Umbilical cord (tissue), 2 donors: ENCODE measurements at places on chromosomes 2 and 18.
A peak's percentile ranks its signal among the peaks of the same experiment; 100 is the strongest.

DNA sequence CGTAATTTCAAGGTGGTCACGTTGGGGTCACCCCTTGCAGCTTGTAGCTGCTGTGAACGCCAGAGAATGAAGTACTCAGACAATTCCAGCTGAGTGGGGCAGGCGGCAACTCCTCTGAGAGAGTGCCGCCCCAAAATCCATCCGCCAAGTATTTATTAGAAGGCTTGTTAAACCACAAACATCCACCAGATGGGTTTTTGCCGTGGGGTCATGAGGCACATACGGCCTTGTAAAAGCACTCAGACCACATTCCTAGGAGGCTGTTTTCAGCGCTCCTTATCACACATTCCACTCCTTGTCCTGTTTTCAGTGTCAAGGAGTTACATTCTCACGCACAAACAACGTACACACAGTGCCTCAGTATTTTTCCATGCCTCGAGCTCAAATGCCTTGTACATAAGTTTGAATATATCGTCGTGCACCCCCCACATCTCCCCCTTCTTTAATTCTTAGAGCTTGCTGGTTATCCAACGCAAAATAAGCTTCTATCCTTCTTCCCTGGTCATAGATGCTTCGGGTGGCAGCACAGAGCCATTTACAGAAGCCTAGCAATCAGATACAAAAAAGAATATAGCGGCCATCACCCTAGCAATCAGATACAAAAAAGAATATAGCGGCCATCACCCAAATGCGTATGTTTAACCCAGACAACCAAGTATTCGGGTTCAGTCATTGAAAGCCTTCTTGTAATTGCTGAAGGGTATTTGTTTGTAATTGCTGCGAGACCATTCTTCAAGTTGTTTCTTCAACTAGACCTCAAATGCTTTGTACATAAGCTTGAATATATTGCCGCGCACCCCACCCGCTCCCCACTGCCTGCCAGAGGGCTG, 7.3 kb downstream of the ALPP start:
- peak; percentile 79 for DNase-seq

- no peak for DNase-seq
Measured at GRCh38 chr18:11808001-11808855, 43.0 kb upstream of the CHMP1B start.

- DNase-seq, result no peak
Measured at GRCh38 chr18:59665057-59666006, 31.9 kb downstream of the CCBE1 start.

GRCh38 chr2:65580824-65581223, 148.4 kb upstream of the SPRED2 start:
- DNase-seq, result no peak

- DNase-seq, result peak; percentile 88
Measured at GRCh38 chr18:56333146-56333545, 305.2 kb downstream of the TXNL1 start.

GRCh38 chr2:19676770-19677169, 225.0 kb downstream of the TTC32 start:
- DNase-seq, result no peak

GRCh38 chr2:179021258-179021657, 28.7 kb downstream of the CCDC141 start:
- DNase-seq, result no peak

GRCh38 chr2:76391678-76392077, 681.0 kb upstream of the GCFC2 start:
- DNase-seq, result no peak

DNA sequence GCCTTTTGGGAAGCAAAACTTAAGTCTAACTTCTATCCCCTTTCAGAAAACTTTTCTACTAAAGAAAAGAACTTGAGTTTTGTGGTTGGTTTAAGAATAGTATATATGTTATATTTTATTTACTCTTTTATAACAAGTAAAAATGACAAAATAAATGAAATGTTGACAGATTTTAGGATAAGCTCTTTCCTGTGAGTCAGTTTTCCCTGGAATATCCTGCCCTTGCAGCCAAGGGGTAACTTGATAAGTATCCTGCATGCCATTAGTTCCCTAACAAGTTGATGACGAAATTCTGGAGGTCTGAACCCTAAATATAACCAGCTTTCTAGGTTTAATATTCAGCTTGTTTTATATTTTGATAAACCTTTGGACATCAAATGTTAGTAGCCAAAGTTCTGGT, 7.3 kb upstream of the HTR2B start:
- no peak for DNase-seq

DNA sequence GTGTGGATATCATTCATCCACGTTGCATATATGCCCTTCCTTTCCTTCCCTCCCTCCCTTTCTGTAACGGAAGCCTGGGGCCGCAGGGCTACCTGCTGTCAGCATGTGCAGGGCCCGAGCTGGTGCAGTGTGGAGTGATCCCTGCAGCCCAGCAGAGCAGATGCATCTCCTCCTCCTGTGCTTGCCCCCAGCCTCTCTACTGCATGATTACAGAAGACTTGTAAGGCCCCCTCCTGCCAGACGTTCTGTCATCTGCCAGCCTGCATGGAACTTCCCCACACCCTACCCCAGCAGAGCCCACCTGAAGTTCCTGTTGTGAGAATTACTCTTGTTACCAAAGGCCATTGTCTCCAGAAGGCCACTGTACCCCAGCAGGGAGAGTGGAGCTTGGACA, 67.5 kb upstream of the FOSL2 start:
- DNase-seq, result no peak

DNA sequence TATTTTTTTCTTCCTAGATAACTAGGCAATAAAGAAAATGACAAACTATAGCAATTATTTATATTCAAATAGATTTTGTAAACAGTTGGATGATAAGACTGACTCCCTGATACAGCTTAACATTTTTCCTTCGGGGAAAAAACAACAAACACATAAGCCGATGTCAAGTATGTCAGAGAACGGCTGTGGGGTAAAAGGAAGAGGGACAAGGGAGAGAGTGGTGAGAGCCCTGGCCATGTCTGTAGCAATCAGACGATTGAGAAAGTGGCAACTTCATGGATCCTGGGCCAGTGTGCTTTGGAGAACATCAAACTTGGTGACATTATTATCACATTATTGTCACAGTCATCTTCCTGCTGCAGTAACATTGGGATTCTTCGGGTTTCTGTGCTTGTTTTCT, 65.2 kb downstream of the RNF144A start:
- no peak for DNase-seq

GRCh38 chr2:105857076-105857740, 112.5 kb downstream of the NCK2 start:
- DNase-seq, result no peak

DNA sequence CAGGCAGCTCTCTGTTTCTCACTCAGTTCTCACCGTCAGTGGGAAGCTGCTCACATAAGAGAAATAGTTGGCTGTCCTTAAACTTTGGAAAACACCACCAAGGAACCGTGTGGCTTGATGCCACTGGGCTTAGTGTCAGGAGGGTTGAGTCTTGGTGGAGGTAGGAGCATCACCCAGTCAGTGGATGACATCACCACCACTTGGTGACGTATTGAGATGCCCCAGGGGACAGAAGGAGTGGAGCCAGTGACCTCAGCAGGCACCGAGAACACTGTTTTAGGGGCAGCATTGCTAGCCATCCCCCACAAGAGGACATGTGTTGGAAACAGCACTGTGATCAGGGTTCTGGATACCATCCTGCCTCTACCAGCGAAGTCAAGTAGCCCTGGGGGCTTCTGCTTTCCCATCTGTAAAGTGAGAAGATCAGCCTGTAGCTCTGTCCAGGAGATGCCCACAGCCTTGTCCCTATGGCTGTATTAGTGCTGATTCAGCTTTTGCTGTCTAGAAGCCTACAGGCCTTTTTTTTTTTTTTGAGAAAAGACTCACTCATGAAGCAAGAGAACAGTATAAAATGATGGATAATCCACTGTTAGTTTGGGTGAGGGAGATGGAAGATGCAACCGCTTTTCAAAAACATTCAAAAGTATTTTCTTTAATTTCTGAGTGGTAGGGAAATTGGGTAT, 66.2 kb downstream of the TSN start:
- DNase-seq, result no peak

DNA sequence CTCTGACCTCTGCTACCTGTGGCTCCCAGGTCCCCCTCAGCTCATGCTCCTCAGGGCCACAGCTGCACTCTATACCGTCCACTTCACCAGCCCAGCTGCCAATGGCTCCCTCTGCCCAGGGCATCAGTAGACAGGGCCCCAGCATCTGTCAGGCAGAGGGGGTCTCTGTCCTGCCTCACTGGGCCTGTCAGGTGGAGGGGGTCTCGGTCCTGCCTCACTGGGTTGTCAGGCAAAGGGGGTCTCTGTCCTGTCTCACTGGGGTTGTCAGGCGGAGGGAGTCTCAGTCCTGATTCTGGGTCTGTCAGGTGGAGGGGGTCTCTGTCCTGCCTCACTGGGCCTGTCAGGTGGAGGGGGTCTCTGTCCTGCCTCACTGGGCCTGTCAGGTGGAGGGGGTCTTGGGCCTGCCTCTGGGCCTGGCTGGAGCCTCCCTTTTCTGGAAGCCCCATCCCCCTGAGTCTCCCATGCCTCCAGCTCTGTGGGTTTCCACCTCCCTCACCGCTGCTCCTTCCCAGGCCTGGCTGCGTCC, 19.9 kb downstream of the SNORC start:
- DNase-seq, result no peak

- peak; percentile 48 for DNase-seq
Measured at GRCh38 chr2:109637749-109638570, 23.8 kb downstream of the SOWAHC start.

GRCh38 chr18:22056950-22057349, 112.4 kb upstream of the GATA6 start:
- DNase-seq, result no peak

DNA sequence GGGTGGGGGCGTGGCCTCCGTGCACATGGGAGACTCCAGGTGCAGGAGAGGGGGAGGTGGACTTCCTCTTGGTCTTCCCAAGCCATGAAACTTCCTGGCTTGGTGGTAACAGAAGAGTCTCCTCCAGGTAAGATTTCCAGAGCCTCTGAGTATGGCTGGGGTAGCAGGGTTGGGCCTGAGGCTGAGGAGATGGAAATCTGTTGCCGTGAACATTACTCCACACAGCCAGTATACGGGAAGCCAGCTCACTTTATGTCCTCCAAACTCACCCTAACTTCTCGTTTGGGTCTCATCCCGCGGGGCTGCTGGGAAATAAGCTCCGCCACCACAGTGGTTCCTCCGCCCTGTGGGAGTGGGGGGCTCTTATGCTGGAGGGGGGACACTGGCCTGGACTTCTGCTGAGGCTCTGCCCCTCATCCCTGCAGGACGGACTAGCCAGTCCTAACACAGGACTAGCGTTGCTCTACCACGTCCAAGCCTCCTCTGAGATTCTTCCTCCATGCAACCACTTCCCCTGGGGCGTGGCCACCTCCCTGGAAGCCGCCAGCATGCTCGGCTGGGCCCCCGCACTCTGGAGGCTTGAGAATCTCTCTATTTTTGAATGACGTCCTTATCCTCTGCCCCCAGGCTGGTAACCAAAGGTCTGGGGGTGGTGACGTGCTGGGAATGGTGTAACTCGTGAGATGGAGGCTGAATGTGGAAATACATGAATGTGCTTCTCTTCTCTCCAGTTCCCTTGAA, 777 bp upstream of the RAB17 start:
- DNase-seq, result no peak

GRCh38 chr2:207766041-207766551, 3.6 kb downstream of the FZD5 start:
- DNase-seq, result no peak

DNA sequence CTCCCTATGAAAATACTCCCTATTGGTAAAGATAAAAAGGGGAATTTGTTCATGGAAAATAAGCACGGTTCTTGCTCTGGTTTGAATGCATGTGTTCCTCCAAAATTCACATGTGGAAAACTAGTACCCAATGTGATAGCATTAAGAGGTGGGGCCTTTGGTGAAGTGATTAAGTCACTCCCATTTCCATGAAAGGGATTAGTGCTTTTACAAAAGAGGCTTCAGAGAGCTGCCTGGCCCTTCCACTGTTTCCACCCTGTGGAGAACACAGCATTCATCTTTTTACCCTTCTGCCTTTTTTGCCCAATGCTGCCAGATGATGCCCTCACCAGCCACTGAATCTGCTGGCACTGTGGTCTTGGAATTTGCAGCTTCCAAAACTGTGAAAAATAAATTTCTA, 666.8 kb downstream of the ARHGAP15 start:
- DNase-seq, result no peak

DNA sequence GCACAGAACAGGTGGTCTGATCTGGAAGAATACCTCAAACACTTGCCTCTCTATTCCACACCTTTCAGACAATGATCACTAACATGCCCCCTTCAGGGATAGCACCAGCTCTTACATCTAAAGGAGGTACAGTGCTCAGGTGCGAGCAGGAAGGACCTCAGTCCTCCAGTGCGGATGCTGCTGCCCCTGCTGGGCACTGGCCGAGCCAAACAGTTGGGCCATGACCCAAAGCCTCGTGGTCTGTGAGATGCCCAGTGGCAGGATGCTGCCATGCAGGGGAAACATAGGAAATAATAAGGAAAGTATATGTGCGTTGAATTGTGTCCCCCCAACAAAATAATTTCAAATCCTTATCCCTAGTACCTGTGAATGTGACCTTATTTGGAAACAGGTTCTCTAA, 243.7 kb downstream of the NDUFA10 start:
- DNase-seq, result no peak

DNA sequence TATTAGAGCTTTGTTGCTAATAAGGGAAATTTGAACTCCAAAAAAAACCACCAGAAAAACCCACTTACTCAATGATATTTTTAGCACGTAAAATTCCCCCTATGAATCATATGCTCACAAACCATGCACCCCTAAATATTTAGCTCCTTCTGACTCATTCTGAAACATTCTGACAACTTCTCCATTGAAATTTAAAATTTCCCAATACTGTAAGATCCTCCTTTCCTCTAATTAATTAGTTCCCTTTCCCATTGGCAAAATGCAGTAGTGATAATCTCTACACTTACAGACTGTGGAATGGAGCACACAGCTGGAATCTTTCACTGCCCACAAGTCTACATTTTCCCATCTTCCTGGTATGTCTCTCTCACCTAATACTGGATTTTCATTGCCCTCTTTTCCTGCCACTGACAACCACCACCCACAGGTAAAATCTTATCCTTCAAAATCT, 215.8 kb upstream of the ACVR2A start:
- no peak for DNase-seq

GRCh38 chr2:72156872-72157271, 9.2 kb upstream of the CYP26B1 start:
- no peak for DNase-seq

DNA sequence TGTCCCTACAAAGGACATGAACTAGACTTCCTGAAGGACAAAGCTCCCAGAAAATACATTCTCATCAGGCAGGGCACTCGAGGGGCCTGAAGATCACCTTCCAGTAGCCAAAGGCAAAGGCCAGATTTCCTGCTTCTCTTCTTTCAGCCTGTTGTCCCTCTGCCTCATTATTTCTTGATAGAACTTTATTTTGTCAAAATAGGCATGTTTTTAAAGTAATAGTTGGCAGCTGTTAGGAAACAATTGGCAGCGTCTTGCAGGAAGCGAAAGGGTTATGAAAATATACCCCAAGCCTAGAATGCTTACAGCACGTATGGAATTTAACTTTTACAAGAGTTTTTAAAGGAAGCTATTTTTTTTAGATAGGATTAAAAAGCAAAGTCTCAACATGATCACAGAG, 74.9 kb downstream of the LINC00305 start:
- no peak for DNase-seq

GRCh38 chr2:1716441-1716840, 27.9 kb downstream of the PXDN start:
- no peak for DNase-seq

GRCh38 chr2:188391354-188391753, 99.7 kb downstream of the GULP1 start:
- DNase-seq, result no peak

GRCh38 chr2:28395334-28396061, 2.8 kb downstream of the FOSL2 start:
- peak; percentile 64 for DNase-seq

GRCh38 chr2:65103013-65103715, 26.7 kb downstream of the RAB1A start:
- no peak for DNase-seq

- no peak for DNase-seq
Measured at GRCh38 chr2:111710085-111710484, 173.9 kb downstream of the ANAPC1 start.
